ENCODE measurements at places on chromosomes 2 and 18. TPM values are rescaled to one million over a fixed set of nuclear protein-coding genes. Genes with fewer than 3 reads are reported as not detected.

GRCh38 chr18:3683483-3683882, 233.5 kb downstream of the TGIF1 start:
- no peak overlapping the region for H3K27ac ChIP-seq
- H3K27me3 ChIP-seq: no peaks in the 10 kb centered on the region
- H3K36me3 ChIP-seq: no peaks in the 10 kb centered on the region
- H3K4me1 ChIP-seq: no peaks in the 10 kb centered on the region
- no peak overlapping the region for H3K4me3 ChIP-seq

DNA sequence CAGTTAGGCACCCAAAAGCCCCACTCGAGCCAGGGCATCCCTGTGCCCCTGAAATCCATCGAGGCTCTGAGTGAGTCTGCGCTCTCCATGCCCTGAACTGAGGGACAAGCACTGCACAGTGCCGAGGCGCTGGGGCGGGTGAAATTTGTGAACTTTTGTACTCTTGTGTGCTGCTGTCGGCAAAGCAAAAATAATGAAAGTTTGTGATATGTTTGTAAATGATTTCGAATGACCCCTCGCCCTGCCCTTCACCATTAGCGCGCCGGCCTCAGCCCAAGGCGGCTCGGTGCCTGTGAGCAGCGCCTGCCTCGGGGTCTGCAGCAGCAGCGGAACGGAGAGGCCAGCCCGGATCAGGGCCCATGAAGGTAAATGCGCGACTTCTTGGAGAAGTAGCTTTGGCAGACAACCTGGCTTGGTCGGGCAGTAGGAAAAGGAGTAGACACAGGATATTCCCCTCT, 1.8 kb upstream of the HOXD4 start:
- no peak for DNase-seq
- H3K36me3 ChIP-seq: no peaks in the 10 kb centered on the region
- no peak overlapping the region for H3K27ac ChIP-seq

The RAX gene
- total RNA-seq: not detected

The AKAIN1 gene
- not detected for total RNA-seq

The ACKR3 gene
- 4.2 TPM for total RNA-seq

The CRYBA2 gene
- total RNA-seq: not detected
